ENCODE measurements at places on chromosomes 2 and 18.

DNA sequence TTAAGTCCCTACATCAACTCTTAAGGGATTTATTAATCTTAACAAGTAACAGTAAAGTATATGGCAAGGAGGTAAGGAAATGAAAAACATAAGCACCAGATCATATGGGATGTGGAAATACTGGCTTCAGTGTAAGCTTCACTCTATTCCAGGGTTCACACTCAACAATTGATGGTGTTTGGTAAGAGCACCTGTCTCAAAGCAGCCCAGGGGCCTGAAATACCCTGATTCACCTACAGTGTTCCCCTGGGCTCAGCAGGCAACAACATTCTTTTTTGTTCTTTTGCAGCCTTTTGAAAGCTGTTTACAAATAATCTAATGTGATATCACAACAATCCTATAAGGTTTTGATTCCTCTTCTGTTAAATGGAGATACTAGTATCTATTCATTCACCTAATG lies 1.2 kb upstream of the MLPH start:
- DNase-seq: no peak
- H3K4me3 ChIP-seq: no peak overlapping the region
- peaks cover 59% of the 10 kb centered on the region for H3K4me1 ChIP-seq
- no peaks in the 10 kb centered on the region for H3K36me3 ChIP-seq
- H3K27ac ChIP-seq: no peak overlapping the region
- peaks cover 27% of the 10 kb centered on the region for H3K27me3 ChIP-seq

DNA sequence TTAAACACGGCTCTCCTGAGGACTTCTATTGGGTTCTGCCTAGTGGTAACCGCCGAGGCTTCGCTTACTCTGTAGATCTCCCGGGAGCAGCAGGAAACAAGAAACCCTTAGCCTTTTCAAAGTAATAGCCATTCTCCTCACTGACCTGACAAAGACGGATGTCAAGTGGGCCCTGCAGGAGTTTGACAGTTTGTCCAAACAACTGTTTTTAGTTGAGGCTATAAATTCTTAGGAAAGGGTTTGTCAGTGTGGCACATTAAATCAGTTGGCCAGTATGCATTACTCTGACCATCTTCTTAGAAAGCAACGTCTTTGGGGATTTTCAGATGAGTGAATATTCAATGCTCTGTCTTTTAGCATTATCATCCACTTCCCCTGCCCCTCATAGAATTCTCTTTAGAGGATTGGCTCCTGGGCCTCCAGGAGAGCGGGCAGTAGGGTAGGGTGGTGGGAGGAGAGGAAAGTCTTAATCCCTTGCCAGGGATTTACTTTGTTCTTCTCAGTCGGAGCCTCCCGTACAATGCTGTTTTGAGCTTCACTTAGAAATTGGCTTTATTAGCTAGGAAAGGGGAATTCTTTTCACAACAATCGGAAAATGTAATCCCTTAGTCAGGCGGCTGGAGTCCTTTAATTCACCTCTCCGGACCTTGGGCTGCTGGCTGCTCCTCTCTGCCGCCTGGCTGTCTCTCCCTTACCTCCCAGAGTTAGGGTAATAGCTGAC lies 13.3 kb upstream of the C18orf32 start:
- no peak overlapping the region for H3K27ac ChIP-seq
- no peaks in the 10 kb centered on the region for H3K4me1 ChIP-seq
- no peak for DNase-seq
- no peaks in the 10 kb centered on the region for H3K36me3 ChIP-seq
- no peak overlapping the region for H3K4me3 ChIP-seq

DNA sequence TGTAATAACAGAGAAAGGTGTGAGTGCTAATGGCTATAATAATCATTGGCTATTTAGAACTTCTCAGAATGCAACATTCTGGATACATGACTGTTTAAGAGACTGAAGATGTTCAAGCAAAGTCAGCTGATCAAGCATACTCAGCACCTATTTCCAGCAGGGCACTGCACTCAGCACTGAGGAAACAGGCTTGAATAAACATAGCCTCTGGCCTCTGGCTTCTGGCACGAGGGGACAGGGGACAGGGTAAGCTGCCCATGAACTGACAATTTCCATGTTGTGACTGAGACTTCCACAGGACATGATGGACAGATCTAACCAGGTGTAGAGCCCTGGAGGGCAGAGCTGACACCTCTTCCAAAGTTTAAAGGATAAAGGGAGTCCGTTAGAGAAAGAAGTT lies 1.3 kb downstream of the MARCO start:
- no peaks in the 10 kb centered on the region for H3K36me3 ChIP-seq
- no peaks in the 10 kb centered on the region for H3K27me3 ChIP-seq
- H3K27ac ChIP-seq: no peak overlapping the region

DNA sequence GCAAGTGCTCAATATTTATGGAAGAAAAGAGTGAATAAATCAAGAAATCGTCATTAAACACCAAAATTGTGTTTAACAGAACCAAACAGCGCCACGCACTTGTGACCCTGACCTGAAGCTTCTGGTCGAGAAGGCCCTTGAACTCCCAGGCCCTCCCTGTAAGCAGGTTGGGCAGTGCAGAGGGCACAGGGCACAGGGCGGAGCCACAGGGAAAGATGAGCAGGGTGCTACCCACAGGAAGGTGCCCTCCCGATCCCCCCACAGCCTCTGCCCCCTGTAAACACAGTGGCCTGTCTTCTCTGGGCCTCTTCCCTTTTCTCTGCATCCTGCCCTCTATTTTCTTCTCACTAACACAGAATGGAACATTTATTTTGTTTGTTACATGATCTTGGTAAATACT lies 16.9 kb upstream of the TUBB6 start:
- peaks cover 9% of the 10 kb centered on the region for H3K4me1 ChIP-seq
- no peaks in the 10 kb centered on the region for H3K36me3 ChIP-seq
- peaks cover 11% of the 10 kb centered on the region for H3K27me3 ChIP-seq

DNA sequence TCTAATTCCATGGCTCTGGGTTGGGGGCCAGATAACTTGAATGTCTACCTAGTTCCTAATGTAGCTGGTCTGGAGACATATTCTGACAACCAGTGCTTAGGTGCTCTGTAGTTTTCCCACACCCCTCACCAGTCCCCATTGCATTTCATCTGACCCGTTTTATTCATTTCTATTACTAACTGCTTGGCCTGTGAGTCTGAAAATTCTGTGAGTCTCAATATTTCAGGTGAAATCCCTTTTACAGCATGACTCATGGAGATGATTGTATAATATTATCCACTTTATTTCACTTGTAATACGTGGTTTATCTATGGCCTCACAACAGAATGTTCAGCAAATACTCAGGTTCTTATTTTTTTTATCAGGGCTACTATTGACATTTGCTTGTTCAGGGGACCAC lies 103.7 kb upstream of the UGP2 start:
- no peak for DNase-seq
- no peak overlapping the region for H3K4me3 ChIP-seq
- H3K36me3 ChIP-seq: no peaks in the 10 kb centered on the region
- no peaks in the 10 kb centered on the region for H3K4me1 ChIP-seq
- no peak overlapping the region for H3K27ac ChIP-seq
- H3K27me3 ChIP-seq: no peaks in the 10 kb centered on the region

GRCh38 chr18:75533950-75534349 lies 106.4 kb upstream of the SMIM21 start:
- H3K27ac ChIP-seq: no peak overlapping the region
- DNase-seq: no peak
- H3K4me3 ChIP-seq: no peak overlapping the region
